ENCODE measurements at places on chromosomes 1 and 21.

DNA sequence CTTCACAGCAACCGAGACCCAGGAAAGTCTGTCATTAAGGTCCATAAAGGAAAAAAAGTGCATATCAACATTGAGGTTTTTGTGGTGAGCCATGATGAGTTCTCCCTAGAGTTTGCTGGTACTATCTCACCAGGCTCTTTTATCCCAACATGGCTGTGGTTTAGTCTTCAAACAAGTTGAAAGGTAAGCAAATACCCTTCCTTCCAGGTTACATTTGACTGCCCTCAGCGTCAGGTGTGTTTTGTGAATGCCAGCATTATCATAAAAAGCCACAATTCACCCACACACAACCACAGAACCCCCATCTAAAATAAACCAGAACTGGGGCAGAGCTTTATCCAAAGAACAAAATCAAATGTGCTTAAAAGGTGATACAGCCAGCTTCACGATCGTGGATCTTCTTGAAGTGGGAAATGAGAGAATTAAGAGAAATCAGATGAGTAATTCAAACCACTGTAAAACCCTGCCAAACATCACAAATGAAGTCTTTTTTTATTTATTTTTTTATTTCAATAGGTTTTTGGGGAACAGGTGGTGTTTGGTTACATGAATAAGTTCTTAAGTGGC, 64.7 kb downstream of the SETD4 start:
- DNase-seq = no peak

DNA sequence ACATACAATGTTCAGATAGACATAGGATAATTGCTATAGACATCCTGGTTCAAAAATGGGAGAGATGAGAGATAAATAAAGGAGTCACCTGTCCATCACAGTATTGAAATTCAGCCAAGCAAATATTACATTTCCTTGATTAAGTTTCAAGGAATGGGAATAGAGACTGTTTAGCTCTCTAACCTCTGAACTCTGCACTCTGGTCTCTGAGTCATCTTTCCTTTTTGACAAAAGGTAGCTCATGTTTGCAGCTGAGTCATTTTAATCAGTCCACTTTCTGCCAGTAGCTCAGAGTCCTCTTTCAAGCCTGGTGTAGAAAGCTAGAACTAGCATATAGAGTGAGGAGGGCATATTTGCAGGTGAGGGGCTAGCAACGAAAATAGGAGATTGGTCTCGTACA, 51.4 kb upstream of the GJA8 start:
- no peak for DNase-seq

- DNase-seq = no peak
These were observed 292.7 kb downstream of the SDCCAG8 start for GRCh38 chr1:243548516-243548915.

GRCh38 chr1:1883092-1883873, 7.6 kb downstream of the GNB1 start:
- no peak for DNase-seq

DNA sequence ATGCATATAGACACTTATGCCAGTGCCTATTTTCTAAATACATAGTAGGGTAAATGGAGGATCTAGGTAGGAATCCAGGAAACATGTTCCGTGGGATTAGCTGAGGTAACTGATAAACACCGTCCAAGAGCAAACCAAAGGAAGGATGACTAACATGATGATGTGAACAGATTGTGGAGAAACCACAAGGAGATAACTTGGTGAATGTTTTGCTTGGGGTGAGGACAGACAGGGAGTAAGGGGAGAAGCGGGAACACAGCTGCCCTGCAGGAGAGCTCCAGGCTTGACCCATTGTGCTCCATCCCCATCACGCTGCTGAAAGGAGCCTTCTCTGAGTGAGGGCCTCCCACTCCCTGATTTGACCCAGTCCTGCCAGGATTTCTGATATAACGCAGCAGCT, 87.0 kb upstream of the ZC3H11B start:
- DNase-seq = no peak

GRCh38 chr1:114253900-114254299, 100.2 kb upstream of the SYT6 start:
- no peak for DNase-seq

- no peak for DNase-seq
These were observed 671 bp downstream of the DNAJC11 start for GRCh38 chr1:6700853-6701436.

- no peak for DNase-seq
These were observed 111.6 kb downstream of the ADGRL2 start for GRCh38 chr1:81912383-81912782.

DNA sequence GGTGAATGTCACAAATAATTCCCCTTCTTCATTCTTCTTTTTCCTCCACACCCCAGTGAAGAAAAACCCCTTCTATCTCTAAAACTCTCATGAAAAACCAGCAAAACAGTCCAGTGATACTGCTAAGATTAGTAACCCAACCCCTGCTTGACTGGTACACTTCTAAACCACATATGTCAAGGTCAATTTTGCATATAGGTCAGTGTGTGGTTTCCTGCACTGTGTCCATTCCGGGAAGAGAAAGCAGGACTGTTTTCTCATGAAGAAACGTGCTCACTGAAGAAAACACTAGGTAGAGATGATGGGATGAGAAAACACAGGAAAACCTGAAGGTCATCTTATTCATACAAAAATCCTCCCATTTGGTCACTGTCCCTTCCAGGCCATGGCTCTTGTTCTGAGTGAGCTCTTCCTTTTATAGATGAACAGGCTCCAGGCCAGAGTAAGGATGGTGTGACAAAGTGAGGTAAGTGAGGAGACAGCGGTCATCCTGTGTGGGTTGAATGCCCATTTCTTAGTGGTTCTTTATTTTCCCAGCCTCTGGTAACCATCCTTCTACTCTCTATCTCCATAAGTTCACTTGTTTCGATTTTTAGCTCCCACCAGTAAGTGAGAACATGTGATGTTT, 122.7 kb downstream of the FASLG start:
- DNase-seq = no peak

DNA sequence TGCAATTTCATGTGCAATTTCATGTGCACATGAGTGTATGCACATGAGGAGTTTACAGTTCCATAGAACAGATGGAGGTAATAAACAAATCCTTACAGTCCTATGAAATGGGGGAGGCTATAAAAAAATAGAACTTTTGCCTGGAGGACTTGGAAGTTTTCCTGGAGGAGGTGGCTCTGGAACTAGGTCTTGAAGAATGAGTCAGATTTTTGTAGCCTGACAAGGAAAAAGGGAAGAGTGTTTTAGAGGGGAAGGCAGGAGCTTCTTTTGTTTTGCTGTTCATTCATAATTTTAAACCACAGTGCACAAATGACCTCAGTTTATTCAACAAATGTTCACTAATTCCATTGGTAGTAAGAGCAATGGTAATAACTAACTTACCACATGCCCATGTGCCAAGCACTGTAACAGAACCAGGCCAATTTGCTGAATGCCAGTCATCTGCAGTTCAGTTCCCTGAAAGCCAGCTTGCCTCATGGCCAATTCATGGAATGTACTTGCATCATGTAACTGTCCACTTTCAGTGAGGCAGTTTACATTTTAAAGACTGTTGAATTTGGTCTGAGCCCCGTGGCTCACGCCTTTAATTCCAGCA, 2.7 kb downstream of the DIO1 start:
- DNase-seq = no peak

DNA sequence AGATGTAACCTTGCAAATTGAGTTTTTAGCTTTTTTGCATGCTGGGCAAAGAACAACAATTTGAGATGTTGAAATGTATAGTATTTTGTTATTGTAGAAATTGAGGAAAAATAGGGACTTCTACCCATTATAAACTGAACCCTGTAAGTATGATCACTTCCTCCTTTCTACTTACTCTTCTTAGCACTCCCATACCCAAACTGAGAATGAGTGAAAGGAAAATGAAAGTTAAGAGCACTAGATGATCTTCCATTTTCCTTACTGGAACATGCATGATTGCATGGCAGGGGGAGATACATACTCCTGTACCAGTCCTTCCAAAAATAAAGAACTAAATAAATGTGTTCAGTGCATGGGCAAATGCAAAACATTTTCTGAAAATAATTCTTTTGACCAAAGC, 107.4 kb upstream of the KIAA1614 start:
- DNase-seq = no peak

GRCh38 chr21:32844653-32845436, 73.3 kb upstream of the PAXBP1 start:
- no peak for DNase-seq

DNA sequence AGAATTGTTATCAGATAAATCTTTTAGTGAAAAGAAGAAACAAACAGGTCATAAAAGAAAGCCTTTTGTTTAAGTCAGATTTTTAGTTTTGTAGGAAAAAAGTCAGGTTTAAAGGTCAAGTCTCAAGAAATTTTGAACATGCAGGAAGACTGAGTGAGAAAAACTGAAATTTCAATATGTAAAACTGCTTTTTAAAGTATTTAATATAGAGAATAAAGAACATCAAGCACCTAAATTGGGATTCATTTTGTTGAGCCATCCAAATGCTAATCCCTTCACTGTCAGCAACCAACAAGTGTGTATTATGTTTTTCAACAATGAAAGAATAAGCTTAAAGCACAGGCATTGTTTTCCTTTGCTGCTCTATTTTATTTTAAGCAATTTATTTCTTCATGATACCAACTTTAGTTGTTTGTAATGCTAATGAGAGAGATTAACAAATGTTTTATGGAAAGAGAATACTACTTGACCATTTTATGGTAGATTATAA, 114.9 kb upstream of the SERTAD4 start:
- DNase-seq = no peak

- no peak for DNase-seq
These were observed 15.1 kb upstream of the TENT5B start for GRCh38 chr1:27027575-27028250.

GRCh38 chr1:205920159-205920558, 23.1 kb downstream of the SLC26A9 start:
- DNase-seq = no peak

GRCh38 chr1:44505210-44505993, 100.3 kb downstream of the RNF220 start:
- DNase-seq = no peak

DNA sequence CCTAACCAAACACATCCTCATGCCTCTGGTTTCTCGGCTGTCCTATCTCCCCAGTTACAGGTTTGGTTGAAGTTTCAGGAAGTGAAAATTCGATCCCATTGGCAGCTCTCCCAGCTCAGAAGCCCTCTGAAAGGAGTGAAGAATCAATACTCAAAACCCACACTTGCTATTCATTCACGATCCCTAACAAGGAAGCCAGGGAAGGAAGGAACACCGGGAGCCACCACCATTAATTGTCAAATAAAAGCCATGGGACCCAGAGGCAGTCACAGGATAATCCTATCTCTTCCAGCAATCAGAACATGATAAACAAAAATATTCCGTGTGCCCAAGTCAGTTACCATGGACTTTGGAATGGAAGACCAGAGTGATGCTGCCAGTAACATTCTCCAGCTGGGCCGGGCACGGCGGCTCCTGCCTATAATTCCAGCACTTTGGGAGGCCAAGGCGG, 7.0 kb downstream of the TMPRSS2 start:
- DNase-seq = no peak

DNA sequence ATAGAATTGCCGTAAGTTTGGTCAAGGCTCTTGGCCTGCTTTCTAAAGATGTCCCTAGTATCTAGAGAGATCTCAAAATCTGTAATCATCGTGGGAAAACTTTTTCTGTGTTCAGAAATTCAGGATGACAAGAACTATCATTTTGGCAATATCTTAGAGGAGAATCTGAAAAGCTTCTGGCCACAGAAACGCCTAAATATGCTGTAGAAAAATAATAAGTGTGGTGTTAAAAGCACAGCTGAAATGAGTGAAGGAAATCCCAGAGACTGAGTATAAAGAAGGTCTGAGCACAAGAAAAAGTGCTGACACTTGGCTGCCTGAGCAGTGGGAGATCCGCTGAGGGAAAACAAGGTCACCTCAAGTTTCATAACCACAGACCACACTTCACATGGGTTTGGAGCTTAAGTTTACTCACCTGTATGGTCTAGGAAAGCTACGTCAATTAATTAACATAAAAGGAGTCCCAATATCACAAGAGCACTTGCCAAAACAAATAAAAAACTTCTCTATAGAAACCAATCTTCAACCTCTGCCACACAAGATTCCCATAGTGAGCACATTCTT, 235.2 kb upstream of the IRF2BP2 start:
- no peak for DNase-seq

GRCh38 chr1:54487571-54488050, 60.4 kb upstream of the ACOT11 start:
- DNase-seq = no peak

DNA sequence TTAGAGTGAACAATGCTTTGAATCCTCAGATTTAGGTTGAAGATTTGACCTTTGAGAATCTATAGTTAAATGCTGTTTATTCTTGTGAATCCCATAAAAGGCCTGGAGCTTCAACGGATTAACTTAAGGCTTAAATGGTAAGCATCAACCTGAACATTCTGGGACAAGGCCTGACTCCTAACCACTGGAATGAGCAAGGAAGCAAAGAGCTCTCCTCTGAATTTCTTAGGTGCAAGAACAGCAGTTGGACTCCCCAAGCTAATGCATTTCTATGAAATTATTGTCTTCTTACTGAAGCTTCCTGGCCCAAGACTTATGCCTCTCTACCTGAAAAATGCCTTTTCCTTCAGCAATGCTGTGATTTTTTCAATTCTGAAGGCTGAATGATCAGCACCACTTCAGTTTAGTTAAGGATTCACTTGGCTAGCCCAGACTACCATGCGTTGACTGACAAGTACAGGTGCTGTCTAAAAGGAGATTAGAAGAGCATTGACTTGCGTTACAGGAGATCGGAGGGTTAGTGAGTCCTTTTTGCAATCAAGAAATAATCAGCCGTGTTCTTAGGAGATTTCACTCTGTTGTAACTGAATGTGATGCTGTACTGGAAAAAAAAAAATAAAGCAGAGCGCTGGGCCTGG, 178.5 kb downstream of the ZC3H11B start:
- DNase-seq = no peak

DNA sequence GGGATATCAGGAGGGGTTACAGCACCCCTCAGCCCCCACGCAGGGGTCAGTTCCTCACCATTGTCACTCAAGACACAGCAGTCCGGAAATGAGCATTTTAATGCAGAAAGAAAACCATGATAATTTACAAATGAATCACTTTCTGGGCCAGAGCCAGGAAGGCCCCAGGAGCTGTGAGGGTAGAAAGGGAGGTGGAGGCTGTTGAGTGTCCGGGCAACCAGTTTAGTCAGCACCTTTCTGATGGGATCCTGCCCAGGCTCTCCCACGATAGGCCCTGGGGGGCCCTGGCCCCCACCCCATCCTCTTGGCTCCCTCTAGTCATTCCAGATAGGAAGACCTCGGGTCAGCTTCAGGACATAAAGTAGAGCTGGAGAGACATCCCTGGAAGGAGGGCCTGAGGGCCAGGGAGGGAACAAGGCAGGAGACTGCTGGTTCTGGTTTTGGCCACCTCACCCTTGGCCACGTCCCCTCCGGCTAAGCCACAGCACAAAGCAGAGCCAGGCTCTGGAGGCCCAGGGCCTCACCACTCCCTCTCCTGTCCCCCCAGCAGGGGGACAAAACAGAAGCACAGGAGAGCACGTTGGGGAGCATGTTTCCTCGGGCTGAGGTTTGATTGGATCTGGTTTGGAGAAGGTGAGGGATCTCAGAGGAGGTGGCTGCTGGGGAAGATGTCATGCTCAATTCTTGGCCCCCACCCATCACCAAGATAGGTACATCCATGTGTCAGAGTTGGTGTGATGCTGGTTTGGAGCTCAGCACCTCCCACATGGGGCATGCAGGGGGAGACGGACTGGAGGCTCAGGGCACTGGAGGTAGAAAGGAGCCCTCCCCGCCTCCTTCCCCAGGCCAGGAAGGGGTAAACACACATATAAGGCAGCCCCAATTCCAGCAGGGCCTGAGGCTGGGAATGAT, 20.6 kb downstream of the ETNK2 start:
- DNase-seq = no peak
